ENCODE measurements at places on chromosomes 11 and 22.

GRCh38 chr11:119545978-119546915 lies 123.3 kb upstream of the THY1 start:
- DNase-seq: no peak

DNA sequence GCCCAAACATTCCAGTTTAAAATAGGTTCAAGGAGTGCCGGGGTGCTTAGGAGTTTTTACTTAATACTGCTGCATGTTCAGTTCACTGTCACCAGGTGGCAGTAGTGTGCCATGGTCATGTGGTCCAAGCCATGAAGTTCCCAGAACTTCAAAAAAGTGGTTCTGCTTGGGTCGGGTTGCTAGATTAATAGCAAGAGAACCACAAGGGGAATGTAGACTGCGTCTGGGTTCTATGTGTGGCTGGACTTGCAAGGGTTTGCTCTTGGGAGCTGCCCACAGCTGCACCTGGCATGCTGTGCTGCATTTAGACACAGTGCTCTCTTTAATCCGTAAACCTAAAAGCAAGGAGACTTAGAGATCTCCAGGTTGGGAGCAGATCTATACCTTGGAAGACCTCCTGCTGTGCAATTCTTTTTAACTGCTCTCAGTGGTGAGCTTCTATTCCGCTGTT lies 6.5 kb upstream of the SPON1 start:
- peak; percentile 70 for DNase-seq

GRCh38 chr11:88313441-88313840 lies 24.1 kb downstream of the CTSC start:
- no peak for DNase-seq

DNA sequence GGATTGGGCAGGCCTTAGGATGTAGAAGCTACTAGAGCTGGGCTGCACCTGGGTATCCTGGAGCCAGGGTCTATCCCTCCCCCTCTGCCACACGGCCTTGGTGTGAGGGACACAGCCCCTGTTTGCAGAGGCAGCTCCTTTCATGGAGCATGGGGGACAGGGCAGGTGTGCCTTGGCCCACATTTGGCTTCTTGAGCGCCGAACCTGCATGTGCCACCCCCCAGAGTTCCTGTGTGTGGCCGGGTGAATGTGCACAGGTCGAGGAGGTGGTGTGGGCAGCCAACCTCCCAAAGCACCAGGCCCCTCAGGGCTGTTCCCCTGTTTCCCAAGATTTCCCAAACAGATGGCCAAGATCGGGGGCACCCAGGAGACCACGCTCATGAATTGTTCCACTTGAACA lies 7.9 kb upstream of the KCNQ1OT1 start:
- DNase-seq: no peak

- no peak for DNase-seq
Observed at GRCh38 chr11:34971928-34972327, 55.5 kb downstream of the PDHX start.

GRCh38 chr11:2305140-2305778 lies 3.4 kb downstream of the TSPAN32 start:
- DNase-seq: peak; percentile 82
